ENCODE measurements at places on chromosomes 2 and 18. TPM values are rescaled to one million over a fixed set of nuclear protein-coding genes. Genes with fewer than 3 reads are reported as not detected.

DYNAP gene
- not detected for total RNA-seq

MCFD2 gene
- total RNA-seq = 177 TPM

LYPD6B gene
- not detected for total RNA-seq

SMARCAL1 gene
- 10.8 TPM for total RNA-seq

DYSF gene
- under 0.01 TPM for total RNA-seq

SDC1 gene
- 22.0 TPM for total RNA-seq

SH3BP4 gene
- total RNA-seq = 122 TPM

SLC11A1 gene
- total RNA-seq = under 0.01 TPM

FBXO48 gene
- total RNA-seq = 0.18 TPM

VWA3B gene
- not detected for total RNA-seq

STK11IP gene
- total RNA-seq = 6.7 TPM

GREB1L gene
- total RNA-seq = not detected

SLC25A12 gene
- 17.6 TPM for total RNA-seq

SP5 gene
- not detected for total RNA-seq

CROCC2 gene
- total RNA-seq = not detected

DOK6 gene
- 2.7 TPM for total RNA-seq

ATP6V1C2 gene
- not detected for total RNA-seq

- H3K36me3 ChIP-seq = peaks cover 20% of the 10 kb centered on the region
- no peak overlapping the region for H3K4me3 ChIP-seq
- H3K27ac ChIP-seq = peak overlapping the region; percentile 1
- peak; percentile 72 for DNase-seq
- H3K27me3 ChIP-seq = no peaks in the 10 kb centered on the region
Measured at GRCh38 chr18:12015416-12016062, 34.2 kb downstream of the IMPA2 start.

DNA sequence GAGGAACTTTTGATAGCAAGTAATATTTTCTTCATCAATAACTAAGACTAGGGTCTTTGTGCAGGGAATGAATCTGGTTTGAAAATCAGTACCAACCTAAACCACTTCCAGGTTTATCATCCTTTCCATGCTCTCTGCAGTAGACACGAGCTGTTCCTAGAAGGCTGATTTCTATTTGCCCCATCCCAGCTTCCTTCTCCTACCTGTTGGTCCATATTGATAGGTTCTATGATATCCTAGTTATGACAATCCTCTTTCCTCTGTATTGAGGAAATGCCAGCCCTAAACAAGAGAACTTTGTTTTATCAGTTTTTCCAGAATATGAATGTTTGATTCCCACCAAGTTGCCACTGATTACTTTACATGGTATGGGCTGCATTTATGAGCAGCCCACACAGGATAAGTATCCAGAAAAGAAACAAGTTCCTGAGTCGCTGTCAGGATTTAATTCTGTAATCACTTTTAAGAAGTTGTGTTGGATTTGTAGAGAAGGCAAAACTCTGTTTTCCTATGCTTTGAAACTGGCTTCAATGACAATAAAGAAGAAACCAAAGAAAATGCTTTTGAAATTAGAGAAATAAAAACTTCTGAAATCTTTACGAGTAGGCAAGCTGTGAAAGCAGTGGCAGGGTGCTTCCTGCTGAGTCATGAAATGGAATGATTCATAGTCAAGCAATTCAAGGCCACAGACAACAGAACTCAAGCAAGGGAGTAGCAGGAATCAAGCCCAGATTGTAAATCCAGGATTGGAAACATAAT lies 37.3 kb upstream of the TANK start:
- no peaks in the 10 kb centered on the region for H3K36me3 ChIP-seq
- H3K4me3 ChIP-seq = no peak overlapping the region
- peak overlapping the region; percentile 79 for H3K27ac ChIP-seq
- peaks cover 11% of the 10 kb centered on the region for H3K4me1 ChIP-seq

- peak; percentile 34 for DNase-seq
- no peaks in the 10 kb centered on the region for H3K27me3 ChIP-seq
- no peak overlapping the region for H3K27ac ChIP-seq
Measured at GRCh38 chr2:10407841-10408648, 40.1 kb downstream of the ODC1 start.

DNA sequence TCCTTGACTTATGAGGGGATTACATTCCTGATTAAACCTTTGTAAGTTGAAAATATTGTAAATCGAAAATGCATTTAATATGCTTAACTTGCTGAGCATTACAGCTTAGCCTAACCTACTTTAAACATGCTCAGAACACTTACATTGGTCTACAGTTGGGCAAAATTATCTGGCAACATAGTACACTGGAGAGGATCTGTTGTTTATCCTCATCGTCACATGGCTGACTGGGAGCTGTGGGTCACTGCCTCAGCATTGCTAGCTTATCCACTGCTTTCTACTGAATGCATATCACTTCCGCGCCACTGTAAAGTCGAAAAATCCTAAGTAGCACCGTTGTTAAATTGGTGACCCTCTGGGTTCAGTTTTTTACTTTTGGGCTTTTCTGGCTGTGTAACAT lies 13.7 kb downstream of the PMS1 start:
- no peaks in the 10 kb centered on the region for H3K27me3 ChIP-seq
- peaks cover 8% of the 10 kb centered on the region for H3K4me1 ChIP-seq
- no peak for DNase-seq
- peaks cover 7% of the 10 kb centered on the region for H3K36me3 ChIP-seq

- H3K27me3 ChIP-seq = no peaks in the 10 kb centered on the region
- H3K27ac ChIP-seq = peak overlapping the region; percentile 96
- no peak for DNase-seq
- H3K4me1 ChIP-seq = no peaks in the 10 kb centered on the region
- no peak overlapping the region for H3K4me3 ChIP-seq
Measured at GRCh38 chr2:46697830-46698323, 217.7 kb downstream of the MCFD2 start.

GRCh38 chr2:237128026-237128703 lies 42.5 kb downstream of the COPS8 start:
- DNase-seq = peak; percentile 100
- H3K4me1 ChIP-seq = peaks cover 23% of the 10 kb centered on the region
- no peaks in the 10 kb centered on the region for H3K36me3 ChIP-seq
- peak overlapping the region; percentile 83 for H3K27ac ChIP-seq

DNA sequence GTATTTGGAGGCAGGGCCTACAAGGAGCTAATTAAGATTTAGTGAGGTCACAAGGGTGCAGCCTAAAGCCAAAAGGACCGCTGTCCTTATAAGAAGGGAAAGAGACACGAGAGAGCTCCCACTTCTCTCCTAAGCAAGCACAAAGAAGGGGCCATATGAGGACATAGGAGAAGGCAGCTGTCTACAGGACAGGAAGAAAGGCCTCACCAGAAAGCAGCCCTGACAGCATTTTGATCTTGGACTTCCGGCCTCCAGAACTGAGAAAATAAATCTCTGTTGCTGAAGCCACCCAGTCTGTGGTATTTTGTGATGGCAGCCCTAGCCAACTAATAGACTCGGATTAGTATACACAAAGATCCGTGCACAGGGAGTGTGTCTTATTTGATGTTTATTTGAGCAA lies 139.7 kb downstream of the B3GNT2 start:
- H3K4me1 ChIP-seq = no peaks in the 10 kb centered on the region
- DNase-seq = no peak

- DNase-seq = no peak
- H3K27me3 ChIP-seq = no peaks in the 10 kb centered on the region
- H3K36me3 ChIP-seq = 0 out of 2 replicates have a peak, but pooled peaks cover 4% of the 10 kb centered on the region
- H3K27ac ChIP-seq = no peak overlapping the region
- no peak overlapping the region for H3K4me3 ChIP-seq
- H3K4me1 ChIP-seq = no peaks in the 10 kb centered on the region
Measured at GRCh38 chr2:43810452-43810851, 28.2 kb downstream of the ABCG5 start.

GRCh38 chr2:162198239-162198638 lies 45.0 kb downstream of the FAP start:
- H3K27ac ChIP-seq = peak overlapping the region; percentile 89
- peak; percentile 81 for DNase-seq
- no peaks in the 10 kb centered on the region for H3K27me3 ChIP-seq

GRCh38 chr2:70743677-70744076 lies 24.3 kb downstream of the ADD2 start:
- H3K4me3 ChIP-seq = no peak overlapping the region
- no peak for DNase-seq
- H3K36me3 ChIP-seq = no peaks in the 10 kb centered on the region
- H3K27ac ChIP-seq = no peak overlapping the region
- no peaks in the 10 kb centered on the region for H3K4me1 ChIP-seq
- no peaks in the 10 kb centered on the region for H3K27me3 ChIP-seq

DNA sequence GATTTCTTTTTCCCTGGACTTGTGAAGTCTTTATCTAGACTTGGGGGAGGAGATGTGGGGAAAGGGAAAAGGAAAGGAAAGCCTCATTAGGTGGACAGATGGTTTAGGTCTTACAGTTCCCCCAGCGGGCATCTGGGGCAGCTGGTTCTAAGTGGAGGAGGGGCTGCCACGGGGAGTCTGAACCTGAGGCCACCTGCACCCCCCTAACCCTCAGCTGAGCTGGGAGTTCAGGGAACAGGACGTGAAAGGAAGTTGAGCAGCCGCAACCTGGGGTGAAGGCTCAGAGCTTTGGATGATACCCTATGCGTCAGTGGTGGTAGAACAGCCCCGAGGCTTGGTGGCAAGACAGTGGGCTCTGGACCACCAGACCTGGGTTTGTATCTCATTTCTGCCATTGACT lies 26.8 kb downstream of the ITM2C start:
- no peaks in the 10 kb centered on the region for H3K36me3 ChIP-seq
- H3K4me3 ChIP-seq = no peak overlapping the region
- no peak overlapping the region for H3K27ac ChIP-seq
- no peaks in the 10 kb centered on the region for H3K4me1 ChIP-seq
- H3K27me3 ChIP-seq = peaks cover 34% of the 10 kb centered on the region
- DNase-seq = no peak

GRCh38 chr2:39128919-39129391 lies 8.1 kb upstream of the SOS1 start:
- no peaks in the 10 kb centered on the region for H3K27me3 ChIP-seq
- no peak overlapping the region for H3K4me3 ChIP-seq
- no peaks in the 10 kb centered on the region for H3K36me3 ChIP-seq
- DNase-seq = no peak
- no peaks in the 10 kb centered on the region for H3K4me1 ChIP-seq
- H3K27ac ChIP-seq = no peak overlapping the region

DNA sequence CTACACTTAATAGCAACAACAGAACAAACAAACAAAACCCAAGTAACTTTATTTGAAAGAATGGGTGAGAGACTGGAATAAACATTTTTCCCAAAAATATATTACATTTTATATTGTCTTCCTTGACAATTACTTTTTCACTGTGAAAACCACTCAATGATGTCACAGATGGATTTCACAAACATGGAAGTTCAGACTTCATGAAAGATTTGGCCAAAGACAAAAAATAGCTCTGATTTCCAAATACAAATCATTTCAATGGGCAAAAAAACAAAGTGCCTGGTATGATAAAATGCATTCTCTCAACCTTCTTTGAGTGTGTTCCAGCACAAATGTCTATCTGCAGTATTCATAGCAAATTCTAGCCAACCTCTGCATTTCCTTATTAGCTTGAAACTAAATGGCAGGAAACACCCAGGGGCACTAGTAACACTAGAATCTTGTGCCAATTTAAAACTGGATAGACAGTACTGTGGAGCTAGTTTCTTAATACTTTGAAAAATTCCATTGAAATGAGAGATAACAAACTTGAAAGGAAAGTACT lies 28.5 kb upstream of the NAPG start:
- no peak for DNase-seq
- peaks cover 4% of the 10 kb centered on the region for H3K27me3 ChIP-seq
- no peak overlapping the region for H3K4me3 ChIP-seq
- no peaks in the 10 kb centered on the region for H3K4me1 ChIP-seq

DNA sequence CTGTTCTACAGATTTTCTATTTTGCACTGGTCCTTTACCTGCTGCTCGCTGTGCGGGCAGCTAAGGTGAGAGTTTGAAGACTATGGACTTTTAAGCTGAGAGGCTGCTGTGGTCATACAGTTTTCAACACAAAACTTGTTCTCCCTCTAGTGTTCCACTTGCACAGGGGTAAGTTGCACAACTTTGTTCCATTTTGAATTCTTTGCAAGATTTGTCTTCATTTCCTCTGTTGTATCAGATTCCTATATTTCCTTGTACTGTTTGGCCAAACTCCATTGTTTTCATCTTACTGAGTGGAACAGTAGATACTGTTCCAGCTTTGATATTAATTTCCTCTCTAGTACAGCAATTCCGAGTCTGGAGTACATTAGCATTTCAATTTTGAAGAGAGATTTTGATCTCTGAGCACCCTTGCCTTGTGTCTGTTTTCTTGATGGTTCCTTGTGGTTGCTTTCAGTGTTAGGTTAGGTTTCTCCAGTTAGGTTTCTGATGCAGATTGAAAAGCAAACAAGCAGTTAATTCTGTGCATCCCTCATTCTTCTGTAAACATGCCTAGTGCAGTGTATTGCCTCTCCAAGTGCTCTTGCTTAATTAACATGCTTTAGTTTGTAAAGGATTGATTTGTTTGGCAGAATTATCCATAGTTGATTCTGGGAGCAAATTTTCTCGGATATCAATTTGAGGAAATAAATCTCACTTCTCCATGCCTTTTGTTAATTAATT lies 188.8 kb downstream of the PTPRM start:
- H3K4me3 ChIP-seq = no peak overlapping the region
- DNase-seq = peak; percentile 31
- no peaks in the 10 kb centered on the region for H3K27me3 ChIP-seq
- no peaks in the 10 kb centered on the region for H3K36me3 ChIP-seq
- peaks cover 8% of the 10 kb centered on the region for H3K4me1 ChIP-seq

DNA sequence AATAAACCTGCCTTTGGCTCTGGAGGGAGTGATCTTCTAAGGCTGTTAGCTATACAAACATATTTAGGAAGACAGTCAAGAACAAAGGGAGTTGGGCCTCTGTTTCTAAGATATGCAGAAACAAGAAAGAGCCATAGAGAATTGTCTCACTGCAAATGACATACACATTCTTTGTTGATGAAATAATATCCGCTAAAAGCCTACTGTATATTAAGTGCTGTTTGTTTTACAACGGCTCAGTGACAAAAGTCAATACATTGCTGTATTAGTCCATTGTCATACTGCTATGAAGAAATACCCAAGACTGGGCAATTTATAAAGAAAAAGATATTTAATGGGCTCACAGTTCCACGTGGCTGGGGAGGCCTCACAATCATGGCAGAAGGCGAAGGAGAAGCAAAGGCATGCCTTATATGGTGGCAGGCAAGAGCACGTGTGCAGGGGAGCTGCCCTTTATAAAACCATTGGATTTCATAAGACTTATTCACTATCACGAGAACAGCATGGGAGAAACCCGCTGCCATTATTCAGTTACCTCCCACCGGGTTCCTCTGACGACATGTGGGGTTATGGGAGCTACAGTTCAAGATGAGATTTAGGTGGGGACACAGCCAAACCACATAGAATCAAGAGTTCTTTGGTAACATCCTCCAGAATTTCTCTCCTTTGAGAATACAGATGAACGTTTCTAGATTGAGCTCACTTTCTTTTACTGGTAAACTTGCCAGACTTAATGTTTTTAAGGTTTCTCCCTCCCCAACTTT lies 157.8 kb downstream of the PIK3C3 start:
- H3K27me3 ChIP-seq = no peaks in the 10 kb centered on the region
- H3K4me1 ChIP-seq = peaks cover 4% of the 10 kb centered on the region
- no peak for DNase-seq
- no peaks in the 10 kb centered on the region for H3K36me3 ChIP-seq
- no peak overlapping the region for H3K27ac ChIP-seq
